ENCODE measurements at places on chromosomes 12 and 14.

DNA sequence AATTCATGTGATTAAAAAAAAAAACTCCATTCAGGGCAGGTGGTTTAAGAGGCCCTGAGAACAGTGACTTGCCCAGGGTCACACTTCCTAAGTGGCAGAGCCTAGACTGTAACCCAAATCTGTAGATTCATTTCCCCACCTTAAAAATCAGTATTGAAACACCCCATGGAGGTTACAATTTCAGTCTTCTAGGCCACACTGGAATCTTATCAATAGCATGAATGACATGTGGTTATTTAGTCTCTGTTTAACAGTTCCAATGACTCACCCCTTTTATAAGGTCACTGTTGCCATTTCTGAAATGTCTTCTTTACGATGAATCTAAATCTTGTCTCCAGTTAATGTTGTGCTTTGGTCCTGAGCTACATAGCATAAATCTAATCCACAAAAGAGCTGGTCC, 262.3 kb upstream of the GRIP1 start:
- DNase-seq: no peak

DNA sequence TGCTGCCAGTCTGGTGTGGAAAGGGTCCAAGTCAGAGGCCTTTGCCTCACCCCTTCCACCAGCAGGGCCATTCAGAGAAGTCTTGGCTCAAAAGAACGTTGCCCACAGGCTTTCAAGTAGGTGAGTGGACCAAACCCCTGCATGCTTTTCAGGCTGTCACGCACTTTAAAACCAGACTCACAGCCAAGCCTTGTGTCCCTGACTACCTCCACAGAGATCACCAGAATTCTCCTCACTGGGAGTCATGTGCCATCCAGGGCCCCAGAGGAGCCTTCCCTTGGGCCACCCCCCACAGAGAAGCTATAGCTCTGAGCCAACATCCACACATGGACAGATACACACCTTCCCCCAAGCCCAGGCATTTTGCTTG, 283.1 kb downstream of the DPF3 start:
- DNase-seq: no peak

GRCh38 chr14:20177433-20177974, 13.2 kb upstream of the OR11G2 start:
- DNase-seq: no peak

DNA sequence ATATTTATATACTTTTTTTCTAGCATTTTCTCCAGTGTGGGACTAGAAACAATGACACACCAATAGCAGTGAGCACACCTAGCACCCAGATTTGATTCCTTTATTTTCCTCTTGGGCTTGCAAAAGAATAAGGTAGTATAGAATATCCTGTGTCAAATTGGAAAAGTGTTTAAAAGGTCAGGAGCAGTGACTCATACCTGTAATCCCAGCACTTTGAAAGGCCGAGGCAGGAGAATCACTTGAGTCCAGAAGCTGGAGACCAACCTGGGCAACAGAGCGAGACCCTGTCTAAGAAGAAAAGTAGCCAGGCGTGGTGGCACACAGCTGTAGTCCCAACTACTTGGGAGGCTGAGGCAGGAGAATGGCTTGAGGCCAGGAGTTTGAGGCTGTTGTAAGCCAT, 53.8 kb upstream of the SGPP1 start:
- no peak for DNase-seq

DNA sequence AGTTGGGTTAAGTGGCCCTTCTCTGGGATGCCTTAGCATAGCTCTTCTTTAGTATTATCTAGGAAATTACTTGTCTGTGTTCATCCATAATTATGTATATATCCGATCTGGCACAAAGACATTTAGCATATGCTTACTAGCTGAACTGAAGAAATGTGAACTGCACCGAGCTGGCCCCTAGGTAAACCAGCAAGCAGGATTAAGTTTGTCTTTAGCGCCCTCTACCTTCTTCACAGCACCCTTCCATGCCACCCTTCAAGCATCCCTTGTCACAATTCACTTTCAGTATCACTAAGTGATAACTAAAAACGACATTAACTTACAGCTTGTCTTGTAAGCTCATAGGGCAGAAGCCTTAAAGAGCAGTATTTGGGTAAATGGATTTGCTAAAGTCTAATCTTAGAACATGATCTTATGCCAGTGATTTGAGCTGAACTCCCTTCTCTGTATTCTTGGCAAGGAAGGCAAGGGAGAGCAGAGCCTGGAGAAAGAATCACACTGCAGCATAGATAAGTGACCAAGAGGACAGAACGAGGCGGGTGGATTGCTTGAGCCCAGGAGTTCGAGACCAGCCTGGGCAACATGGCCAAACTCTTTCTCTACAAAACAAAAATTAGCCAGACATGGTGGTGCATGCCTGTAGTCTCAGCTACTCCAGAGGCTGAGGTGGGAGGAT, 2.6 kb upstream of the HAL start:
- peak; percentile 16 for DNase-seq

DNA sequence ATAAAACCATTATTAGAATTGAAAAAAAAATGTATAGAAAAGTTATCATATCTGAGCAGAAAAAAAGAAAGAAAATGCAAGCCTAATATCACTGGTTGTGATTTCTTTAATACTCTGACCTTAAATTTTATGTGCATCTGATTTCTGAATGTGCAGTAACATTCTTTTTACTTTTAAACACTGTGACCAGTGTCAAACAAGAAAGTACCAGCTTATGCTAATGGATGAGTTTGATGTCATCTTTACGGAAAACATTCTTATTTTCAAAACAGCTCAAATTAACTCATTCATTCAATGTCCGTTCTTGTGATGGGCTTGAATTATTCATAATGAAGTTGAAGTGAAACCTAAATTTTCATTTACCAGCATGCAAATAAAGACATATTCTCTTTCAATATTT, at the start of gene TAS2R50:
TSS of gene TAS2R50 (minus strand) at position 101 of the 400 bp plus-strand sequence. CDS start at position 49, 52 bp downstream.
- no peak for DNase-seq
